ENCODE measurements at places on chromosomes 13 and 19. TPM values are rescaled to one million over a fixed set of nuclear protein-coding genes. Genes with fewer than 3 reads are reported as not detected.

Gene FOXA3
- total RNA-seq: 0.45 TPM

DNA sequence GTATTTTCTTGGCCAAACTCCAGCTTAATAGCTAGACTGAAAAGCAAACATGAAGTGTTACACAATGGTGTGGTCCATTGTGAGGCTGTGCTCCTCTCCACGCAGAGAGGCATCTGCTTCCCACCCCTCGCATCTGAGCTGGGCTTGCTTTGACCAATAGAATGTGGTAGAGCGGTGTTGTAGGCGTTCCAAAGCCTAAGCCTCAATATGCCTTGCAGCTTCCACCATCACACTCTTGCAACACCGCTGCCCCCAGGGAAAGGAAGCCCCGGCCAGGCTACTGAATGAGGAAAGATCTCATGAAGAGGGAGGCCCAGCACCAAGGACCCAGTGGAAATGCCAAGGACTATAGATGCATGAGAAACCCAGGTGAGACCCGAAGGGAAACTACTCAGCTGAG is 9.4 kb downstream of the FLT1 start:
- no peak for DNase-seq

DNA sequence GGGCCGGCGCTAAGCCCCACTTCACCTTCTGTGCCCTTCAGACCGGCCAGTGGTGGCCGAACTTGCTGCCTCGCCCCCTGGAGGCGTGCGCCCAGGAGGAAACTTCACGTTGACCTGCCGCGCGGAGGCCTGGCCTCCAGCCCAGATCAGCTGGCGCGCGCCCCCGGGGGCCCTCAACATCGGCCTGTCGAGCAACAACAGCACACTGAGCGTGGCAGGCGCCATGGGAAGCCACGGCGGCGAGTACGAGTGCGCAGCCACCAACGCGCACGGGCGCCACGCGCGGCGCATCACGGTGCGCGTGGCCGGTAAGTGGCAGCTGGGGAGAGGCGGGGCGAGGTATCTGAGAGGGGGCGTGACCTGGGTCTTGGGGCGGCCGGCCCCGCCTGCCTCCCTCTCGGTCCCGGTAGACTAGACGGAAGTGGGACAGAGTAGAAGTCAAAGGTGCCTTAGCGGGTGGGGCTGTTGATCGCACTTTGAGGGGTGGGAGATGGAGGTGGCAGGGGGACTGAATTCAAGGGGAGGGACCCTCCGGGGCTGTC is 5.6 kb downstream of the ICAM5 start:
- DNase-seq: no peak

GRCh38 chr13:28401303-28402056 is 93.4 kb downstream of the FLT1 start:
- DNase-seq: no peak

DNA sequence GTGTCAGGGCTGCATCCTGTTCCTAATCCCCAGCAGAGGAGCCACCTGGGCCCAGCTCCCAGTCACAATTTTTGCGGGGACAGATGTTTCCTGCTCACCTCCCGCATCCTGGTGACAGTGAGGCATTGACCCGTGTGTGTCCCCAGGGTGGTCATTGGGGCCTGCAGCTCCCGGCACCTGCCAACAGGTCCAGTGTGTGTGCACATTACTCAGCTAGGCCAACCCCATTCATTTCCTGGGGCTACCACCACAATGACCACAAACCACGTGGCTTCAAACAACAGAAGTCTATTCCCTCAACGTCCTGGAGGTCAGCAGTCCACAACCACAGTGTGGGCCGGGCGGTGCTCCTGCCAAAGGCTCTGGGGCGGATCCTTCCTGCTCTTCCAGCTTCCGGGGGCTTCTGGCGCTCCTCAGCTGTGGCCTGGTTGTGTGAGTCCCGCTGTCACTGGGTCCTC is 11.9 kb upstream of the F2RL3 start:
- no peak for DNase-seq

DNA sequence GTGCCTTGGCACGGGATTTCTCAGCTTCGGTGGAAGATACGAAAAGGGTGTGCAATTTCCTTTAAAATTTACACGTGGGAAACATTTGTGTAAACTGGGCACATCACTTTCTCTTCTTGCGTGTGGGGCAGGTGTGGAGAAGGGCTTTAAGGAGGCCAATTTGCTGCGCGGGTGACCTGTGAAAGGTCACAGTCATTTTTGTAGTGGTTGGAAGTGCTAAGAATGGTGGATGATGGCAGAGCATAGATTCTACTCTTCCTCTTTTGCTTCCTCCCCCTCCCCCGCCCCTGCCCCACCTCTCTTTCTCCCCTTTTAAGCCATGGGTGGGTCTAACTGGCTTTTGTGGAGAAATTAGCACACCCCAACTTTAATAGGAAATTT is 7.2 kb downstream of the SLITRK5 start:
- no peak for DNase-seq
